ENCODE measurements at places on chromosomes 2 and 18. TPM values are rescaled to one million over a fixed set of nuclear protein-coding genes. Genes with fewer than 3 reads are reported as not detected.

MRPS5 gene
- 58.1 TPM for total RNA-seq

CRYBA2 gene
- total RNA-seq = not detected

DHRS9 gene
- total RNA-seq = 0.16 TPM

ZAP70 gene
- total RNA-seq = 2.9 TPM

CGREF1 gene
- total RNA-seq = not detected

EHBP1 gene
- 25.1 TPM for total RNA-seq

HSPD1 gene
- total RNA-seq = 595 TPM

DNA sequence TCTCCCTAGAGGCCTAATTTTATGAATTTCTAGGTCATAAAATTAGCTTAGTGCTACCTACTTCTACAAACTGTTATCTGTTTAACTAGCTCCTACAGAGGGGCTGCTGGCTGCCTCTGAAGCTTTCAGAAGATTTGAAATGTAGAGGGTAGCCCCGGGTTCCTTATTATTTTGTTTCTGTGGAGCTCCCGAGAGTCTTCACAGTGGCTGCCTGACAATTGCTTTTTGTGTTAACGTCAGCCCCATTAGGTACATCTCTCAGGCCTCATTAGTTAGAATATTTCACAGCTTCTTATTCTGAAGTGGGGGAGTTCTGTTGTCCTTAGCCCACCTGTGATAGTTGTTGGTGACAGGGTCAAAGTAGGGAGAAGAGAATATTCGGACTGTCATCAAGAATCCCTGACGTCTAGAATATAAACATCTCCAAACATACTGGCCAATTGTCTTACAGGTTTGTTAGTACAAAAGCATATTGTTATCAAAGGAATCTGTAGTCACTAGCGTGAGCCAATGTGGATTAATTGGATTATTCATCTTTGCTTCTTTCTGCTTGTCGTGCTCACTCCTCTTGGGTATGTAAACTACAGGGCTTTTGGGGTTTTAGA is 77.5 kb downstream of the DIS3L2 start:
- no peak for DNase-seq

DNA sequence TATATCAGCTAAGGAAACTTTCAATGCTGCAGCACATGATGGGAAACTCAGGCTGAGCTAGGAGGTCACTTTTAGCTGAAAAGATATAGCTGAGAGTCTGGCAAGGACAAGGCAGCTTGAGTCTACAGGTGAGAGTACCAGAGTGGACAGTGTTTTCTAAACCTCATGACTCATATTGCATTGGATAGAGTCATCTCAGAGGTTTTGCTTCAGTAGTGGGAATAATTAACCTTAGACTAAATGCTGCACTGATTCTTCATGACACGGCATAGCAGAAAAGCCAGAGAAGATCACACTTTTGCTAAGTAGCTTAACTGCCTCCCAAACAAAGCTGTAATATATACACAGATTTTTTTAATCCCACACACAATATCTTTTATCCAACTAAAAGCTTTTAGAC is 865.0 kb upstream of the CDH2 start:
- no peak for DNase-seq

- DNase-seq = no peak
Measured at GRCh38 chr18:9137168-9138066, 836 bp downstream of the ANKRD12 start.

- DNase-seq = peak; percentile 54
Measured at GRCh38 chr2:74037379-74037860, 52.7 kb downstream of the TET3 start.

GRCh38 chr18:54973046-54973445 is 13.8 kb upstream of the CCDC68 start:
- no peak for DNase-seq

GRCh38 chr2:206296128-206296527 is 21.7 kb downstream of the ZDBF2 start:
- DNase-seq = no peak

- DNase-seq = no peak
Measured at GRCh38 chr2:236629961-236630872, 60.6 kb downstream of the ACKR3 start.

GRCh38 chr2:238586931-238587775 is 160.4 kb downstream of the ASB1 start:
- DNase-seq = no peak

- DNase-seq = no peak
Measured at GRCh38 chr2:64124571-64124970, 19.6 kb downstream of the PELI1 start.

DNA sequence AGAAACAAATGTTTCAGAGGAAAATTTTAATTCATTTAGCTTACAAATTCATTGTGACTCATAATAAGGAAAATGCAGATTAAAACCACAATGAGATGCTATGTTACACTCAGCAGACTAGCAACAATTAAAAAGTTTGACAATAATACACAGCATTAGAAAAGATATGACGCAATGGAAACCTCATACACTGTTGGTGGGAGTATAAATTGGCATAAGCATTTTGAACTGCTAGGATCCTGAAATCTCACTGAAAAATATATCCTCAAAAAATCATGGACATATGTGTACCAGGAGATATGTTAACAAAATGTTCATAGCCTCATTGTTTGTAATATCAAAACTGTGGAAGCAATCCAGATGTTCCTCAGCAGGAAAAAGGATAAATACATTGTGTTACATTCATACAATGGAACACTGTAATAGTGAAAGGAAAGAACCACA is 13.7 kb downstream of the CALCRL start:
- no peak for DNase-seq

GRCh38 chr18:48896875-48897511 is 53.8 kb downstream of the SMAD7 start:
- peak; percentile 19 for DNase-seq

- no peak for DNase-seq
Measured at GRCh38 chr2:41024816-41025215, 572.9 kb upstream of the SLC8A1 start.

DNA sequence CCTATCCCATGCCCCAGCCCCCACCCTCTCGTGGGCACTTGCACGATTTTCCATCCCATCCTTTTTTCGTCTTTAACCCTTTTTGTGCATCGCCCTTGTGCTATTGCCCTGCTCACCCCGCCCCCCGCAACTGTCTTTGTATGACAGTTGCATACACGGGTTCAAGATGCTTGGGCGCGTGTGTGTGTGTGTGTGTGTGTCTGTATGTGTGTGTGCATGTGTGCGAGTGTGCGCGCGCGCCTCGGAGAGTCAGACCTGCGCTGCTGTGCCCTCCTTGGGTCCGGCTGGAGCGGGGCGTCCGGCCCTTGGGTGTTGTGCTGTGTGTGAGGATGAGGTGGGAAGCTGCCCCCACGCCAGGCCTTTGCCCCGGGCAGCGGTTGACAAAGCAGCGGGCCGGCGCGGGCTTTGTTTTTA is 230.7 kb downstream of the HAUS1 start:
- no peak for DNase-seq

DNA sequence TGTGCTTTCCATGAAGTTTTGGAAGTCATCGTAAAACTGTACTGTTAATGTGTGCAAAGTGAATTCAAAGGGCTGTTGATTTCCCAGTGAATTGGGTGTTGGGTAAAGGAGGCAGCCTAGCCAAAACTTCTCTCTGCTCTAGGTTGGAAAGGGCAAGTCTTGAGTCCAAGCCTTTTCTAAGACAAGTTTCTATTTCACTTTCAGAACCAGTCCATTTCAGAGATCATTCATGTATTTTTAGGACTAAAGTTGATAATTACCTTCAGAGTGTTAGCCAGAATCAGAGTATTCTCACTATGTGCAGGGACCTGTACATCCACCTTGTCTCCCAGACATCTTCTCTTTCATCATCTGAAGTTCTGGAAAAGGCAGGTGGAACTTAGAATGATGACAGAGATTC is 636.1 kb upstream of the KLHL29 start:
- no peak for DNase-seq

DNA sequence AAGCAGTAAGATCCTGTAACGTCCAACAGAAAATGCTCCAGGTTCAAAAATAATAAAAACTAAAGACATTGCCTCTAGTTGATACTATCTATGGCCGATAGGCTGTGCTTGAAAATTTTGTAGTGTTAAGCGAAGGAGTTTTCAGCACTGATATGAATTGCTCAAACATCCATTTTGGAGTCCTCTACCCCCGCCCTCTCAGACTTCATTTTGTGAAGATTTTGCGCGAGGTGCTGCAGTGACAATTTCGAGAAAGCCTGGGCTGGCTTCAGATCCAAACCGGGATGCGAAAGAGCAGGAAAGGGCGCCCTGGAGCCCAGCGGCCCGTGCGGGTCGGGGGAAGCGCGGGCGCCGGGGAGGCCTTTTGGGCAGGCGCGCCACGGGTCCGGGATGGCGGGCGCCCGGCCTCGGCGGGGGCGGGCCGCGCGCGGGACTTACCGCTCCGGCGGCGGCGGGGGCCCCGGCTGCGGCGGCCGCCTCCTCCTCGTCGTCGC is 1.8 kb downstream of the SP3 start:
- no peak for DNase-seq

DNA sequence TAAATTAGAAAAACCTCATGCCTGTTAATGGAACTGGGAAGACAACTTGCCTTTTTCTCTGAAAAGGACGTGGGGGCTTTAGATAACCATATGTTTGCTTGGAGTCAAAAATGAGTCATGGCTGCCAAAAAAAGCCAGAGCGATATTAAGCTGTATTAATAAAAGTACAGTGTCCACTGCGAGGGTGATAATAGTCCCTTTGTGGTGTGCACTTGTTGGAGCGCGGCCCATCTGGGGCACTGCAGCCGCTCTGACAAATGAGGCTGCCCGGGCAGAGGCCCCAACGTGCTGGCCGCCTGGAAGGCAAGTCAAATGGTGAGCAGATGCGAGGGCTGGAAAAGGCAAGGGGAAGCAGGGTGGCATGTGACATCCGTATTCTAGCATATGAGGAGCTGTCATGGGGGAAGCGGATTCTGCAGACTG is 103.3 kb upstream of the NCK2 start:
- DNase-seq = no peak

- DNase-seq = no peak
Measured at GRCh38 chr2:74515981-74516633, 1.9 kb downstream of the TLX2 start.

DNA sequence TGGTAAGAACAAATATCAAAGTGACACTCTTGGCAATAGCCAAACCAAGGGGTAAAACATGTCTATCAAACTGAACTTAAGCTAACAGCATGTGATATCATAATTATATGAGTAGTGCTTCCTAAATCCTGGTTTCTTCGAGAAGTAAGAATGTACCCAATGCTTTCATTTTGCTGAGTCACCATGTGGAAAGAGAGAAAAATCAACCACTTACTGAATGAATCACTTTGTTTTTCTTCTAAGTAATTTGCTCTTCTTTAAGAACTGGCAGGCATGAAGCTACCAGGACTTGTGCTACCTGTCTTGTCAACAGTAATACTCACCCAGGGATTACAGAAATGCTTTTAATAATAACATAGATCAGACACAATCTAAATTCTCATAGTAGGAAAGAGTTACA is 19.0 kb upstream of the DUSP19 start:
- no peak for DNase-seq

GRCh38 chr2:226934546-226935201 is 98.8 kb downstream of the RHBDD1 start:
- no peak for DNase-seq

GRCh38 chr18:51668607-51669006 is 471.1 kb upstream of the MEX3C start:
- no peak for DNase-seq

DNA sequence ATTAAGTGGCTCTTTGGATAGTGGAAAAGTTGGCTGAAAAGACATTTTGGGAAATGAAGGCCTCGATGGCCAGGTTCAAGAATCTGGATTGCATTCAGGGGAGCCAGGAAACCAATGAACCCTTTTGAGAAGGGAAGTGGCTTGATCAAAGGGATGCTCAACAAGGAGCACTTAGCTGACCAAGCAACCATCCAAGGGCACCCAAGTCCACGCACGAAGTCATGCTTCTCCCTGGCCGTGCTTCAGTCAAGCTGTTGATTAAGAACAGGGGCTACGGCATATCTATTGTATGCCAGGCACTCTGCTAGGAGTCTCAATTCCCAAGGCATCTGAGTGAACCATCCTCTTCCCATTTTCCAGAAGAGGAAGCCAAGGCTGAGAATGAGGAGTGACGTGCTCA is 185.8 kb upstream of the GLI2 start:
- DNase-seq = no peak

DNA sequence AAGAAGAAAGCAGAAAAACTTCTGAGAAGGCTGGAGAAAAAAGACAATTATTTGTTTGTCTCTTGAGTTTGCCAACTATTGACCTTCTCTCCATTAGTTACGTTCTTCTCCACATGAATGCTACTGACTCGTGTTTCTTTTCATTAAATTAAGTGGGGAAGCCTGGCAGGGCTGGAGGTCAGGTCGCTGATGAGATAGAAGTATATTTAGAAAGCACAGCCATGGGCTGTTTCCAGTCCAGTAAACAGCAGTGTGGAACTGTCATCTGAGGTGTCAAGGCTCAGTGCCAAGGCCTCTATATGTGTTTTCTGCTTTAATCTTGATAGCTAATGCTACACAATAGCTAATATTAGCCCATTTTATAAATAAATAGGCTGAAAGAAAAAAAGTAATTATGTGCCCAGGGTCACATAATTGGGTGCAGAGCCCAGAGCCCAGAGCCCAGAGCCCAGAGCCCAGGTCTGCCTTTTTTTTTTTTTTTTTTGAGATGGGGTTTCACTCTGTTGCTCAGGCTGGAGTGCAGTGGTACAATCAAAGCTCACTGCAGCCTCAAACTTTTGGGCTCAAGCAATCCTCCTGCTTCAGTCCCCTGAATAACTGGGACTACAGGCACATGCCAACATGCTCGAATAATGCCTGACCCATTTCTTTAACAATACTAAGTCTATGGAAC is 6.3 kb downstream of the MSGN1 start:
- DNase-seq = no peak

All from GM12878 (cell line).